ENCODE measurements at places on chromosomes 7 and 10.

GRCh38 chr10:49187950-49188761 lies at the start of gene TMEM273:
Gene TMEM273 (minus strand): TSS chr10:49188391. CDS start chr10:49188336, 55 bp downstream.
- DNase-seq = peak; percentile 22

GRCh38 chr7:70092314-70093204 lies 494.3 kb downstream of the AUTS2 start:
- DNase-seq = no peak

GRCh38 chr10:111077479-111077784 lies 603 bp downstream of the ADRA2A start:
- DNase-seq = no peak

DNA sequence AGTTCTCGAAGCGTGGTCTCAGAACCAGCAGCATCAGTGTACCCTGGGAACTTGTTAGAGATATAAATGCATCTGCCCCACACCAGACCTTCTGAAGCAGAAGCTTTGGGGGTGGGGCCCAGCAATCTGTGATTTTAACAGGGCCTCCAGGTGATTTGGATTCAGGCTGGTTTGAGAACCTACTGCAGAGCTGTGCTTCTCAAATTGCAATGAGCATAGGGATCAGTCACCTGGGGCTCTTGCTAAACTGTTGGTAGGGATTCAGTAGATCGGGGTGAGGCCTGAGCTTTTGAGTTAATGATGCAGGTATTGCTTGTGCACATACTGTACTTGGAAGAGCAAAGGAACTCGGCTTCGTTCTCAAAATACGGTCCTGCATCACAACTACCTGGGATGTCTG lies 243.6 kb upstream of the PODXL start:
- no peak for DNase-seq

- no peak for DNase-seq
Measured at GRCh38 chr7:72163271-72163670, 248.9 kb downstream of the CALN1 start.

- DNase-seq = no peak
Measured at GRCh38 chr10:132480356-132480755, 57.2 kb upstream of the INPP5A start.

- no peak for DNase-seq
Measured at GRCh38 chr7:99667179-99667578, 12.6 kb downstream of the CYP3A5 start.

GRCh38 chr10:12634621-12634931 lies 285.2 kb downstream of the CAMK1D start:
- DNase-seq = no peak

DNA sequence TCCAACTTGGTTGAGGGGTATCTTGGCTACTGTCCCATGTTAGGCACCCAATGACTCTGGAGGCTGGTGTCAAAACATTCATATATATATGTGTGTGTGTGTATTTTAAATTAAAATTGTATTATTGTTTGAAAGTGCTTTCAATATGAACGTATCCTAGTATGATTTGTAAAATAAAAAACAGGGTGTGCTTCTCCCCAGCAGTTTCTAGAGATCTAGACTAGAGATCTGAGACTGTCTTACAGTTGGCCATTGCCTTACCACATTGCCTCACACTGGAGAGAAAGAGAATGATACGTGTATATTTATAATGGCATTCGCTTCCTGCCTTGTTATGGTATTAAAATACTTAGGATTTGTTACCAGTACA lies 1.2 kb downstream of the BAG3 start:
- DNase-seq = no peak

DNA sequence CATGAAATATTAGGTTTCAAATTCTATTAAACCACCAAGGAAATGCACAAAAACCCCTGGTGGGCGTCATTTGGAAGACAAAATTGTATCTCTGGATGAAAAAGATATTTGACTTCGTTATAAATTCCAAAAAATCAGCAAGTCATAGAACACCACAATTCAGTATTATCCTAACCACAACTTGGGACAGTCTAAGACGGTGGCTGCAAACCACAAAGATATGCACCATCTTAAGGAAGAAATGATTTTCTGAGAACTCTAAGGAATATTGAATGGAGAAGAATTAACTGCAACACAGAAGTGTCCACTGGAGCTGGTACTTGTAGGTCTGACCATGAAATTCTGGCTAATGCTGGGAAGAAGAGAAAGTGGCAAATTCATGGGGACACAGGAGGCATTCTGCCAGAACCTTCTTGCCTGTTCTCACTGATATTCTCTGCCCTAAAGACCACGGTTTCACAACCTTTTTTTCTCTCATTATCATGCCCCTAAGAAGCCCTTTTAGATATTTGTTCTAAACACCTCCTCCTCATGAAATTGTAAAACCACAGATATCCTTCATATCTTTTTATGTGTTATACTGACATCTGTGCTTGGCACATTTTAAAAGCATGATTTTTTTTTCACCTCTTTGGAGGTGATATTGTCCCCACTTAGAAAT lies 92.9 kb downstream of the SFMBT2 start:
- DNase-seq = no peak

DNA sequence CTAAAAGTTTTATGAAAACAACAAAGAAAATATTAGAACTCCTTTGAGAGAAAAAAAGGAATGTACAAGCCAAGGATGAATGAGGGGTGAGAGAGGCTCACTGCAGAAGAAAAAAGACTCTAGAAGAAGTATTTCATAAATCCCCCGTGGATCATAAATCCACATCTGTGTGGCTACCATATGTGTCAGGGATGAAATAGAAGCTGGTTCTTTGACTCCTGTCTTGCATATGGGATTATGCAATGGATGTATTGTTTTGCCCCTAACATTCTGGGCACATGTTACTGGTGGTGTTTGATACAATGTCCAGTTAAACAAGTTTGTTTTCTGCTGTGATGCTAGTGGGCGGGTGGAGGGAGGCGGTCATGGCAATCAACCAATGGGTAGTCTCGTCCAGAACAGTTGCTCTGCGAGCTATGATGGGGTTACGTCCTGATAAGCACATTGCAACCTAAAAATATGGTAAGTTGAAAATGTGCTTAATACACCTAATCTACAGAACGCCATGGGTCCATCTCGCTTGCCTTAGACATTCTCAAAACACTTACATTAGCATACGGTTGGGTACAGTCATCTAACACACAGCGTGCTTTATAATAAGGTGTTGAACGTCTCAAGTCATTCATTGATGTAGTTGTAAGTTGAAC lies 34.1 kb upstream of the PITRM1 start:
- no peak for DNase-seq

DNA sequence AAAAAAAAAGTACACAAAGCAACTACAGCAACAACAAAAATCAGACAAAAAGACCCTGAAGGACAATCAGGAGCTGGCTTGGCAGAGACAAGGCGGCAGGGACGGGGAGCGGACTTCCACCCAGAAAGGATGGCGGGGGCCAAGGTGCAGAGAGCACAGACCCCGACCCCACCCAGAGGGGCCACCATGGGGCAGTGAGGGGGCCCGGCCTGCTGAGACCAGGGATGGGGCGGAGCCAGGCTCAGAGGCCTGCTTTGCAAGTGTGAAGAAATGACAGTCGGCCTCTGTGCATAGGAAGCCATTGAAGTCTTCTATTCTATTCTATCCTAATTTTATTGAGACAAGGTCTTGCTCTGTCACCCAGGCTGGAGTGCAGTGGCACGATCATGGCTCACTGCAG lies 82.0 kb downstream of the ELFN1 start:
- no peak for DNase-seq

GRCh38 chr10:58175990-58176900 lies 91.4 kb downstream of the IPMK start:
- no peak for DNase-seq

DNA sequence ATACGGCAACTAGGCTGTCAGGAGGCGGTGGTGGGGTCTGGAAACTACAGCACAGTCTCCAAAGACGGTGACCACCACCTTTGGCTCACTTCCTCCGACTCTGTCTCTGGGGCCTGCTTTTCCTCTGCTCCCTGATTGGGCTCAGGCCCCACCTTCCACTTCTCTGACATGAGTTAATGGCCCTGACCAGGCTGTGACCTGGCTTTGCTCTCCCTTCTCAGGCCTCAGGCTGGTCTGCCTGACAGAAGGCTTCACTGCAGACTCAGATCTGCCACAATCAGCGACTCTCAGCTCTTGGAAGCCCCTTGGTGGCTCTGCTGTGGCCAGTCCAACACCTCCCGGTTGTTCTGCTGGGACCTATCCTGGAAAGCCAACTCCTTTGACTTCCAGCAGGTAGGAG lies 7.7 kb downstream of the STYXL1 start:
- no peak for DNase-seq

- DNase-seq = no peak
Measured at GRCh38 chr7:84013616-84014240, 180.9 kb downstream of the SEMA3A start.

DNA sequence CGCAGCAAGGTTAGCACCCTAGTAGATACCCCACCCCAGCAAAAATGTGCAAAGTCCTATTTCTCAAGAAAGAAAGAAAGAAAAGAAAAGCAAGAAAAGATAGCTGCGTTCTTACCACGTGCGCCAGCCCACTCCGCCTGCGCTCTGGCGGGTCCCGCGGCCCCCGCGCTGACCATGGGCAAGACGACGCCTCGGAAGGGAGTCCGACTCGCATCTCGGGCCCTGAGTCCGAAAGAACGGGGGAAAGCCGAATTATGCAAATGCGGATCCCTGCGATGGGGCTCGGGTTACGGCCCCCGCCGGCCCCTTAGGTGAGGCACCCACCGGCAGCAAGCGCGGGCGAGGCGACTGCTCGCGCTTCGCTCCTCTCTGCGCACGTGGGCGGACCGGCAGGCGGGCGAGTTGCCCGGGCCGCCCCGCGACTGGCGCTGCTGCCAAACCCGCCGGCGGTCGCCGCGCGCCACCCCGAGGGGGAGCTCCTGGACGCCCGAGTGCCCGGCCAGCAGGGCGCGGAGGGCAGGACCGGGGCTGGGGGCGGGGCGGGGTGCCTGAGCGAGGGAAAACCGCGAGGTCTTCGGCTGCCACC lies 2.4 kb upstream of the EGR2 start:
- DNase-seq = peak; percentile 69

DNA sequence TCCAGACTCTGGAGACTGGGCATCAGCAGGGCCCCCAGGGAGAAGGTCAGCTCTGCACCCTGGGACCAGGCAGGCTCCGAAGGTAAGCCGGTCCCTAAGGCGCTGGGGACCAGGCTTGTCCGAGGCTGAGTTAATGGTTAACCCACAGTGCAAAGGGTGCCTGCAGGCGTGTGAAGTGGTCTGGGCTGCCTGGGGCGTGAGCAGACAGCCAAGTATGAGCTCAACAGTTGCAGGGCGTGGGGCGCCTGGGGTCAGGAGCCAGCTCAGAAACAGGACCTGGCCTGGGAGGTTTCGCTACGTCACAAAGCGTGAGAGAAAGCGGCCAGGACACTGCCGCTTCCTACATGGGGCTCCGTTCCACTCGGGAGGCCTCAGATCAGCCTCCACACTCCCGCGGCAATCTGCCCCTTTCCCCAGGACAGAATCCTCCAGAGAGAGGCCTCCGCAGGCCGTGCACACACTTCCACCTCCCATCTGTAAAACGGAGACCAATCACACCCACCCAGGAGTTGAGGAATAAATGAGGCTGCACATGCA lies 16.0 kb downstream of the PDGFA start:
- no peak for DNase-seq

GRCh38 chr7:32670110-32671025 lies 175.1 kb downstream of the AVL9 start:
- DNase-seq = no peak

GRCh38 chr10:109780997-109781396 lies 142.3 kb downstream of the XPNPEP1 start:
- no peak for DNase-seq

DNA sequence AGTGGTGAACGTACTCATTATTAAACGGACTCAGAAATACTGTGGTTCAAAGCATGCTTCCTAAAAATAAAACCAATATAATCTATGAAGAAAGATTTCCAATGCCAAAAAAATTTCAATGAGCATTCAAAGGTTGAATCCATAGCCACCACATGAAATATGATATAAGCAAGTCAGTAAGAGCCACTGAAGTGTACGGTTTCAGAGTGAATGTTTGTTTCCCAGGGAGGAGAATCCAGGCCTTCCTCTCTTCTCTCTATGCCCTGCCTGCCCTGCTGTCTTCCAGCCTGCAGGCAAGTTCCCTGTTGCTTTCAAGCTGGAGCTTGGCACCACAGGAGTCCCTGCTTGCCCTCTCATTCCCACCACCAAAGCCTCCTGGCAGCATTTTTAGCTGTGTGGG lies 1171.6 kb upstream of the C7orf33 start:
- no peak for DNase-seq

DNA sequence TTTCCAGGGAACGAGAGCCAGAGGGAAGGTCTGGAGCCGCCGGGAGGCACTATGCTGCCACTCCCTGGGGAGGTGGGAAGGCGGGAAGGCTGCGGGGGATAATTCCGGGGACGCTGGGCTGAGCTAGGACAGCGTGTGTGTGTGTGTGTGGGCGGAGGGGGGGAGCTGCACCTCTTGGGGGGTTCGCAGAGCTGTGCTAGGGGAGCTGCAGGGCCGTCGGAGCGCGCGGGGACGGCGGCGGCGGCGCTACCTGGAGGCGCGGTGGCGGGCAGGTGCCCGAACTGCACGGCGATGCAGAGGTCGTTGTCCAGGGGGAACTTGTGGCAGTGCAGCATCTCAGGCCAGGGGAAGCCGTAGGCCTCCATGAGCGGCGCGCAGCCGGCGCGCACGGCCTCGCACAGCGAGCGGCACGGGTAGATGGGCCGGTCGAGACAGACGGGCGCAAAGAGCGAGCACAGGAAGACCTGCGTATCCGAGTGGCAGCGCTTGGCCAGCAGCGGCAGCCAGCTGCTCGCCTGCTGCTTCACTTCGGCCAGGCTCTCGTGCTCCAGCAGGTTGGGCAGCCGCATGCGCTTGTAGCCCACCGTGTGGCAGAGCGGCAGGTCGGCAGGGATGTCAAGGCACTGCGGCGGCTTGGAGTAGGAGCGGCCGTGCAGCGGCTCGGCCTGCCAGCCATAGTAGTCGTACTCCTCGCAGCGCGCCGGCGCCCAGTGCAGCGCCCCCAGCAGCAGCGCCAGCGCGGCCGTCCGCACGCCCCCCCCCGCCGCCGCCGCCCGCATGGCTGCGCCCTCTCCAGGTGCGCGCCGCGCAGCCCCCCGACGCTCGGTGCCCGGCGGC lies 526 bp downstream of the SFRP5 start:
- no peak for DNase-seq

- DNase-seq = no peak
Measured at GRCh38 chr10:113052076-113052830, 102.2 kb downstream of the TCF7L2 start.

- no peak for DNase-seq
Measured at GRCh38 chr7:12518920-12519681, 51.4 kb upstream of the SCIN start.

GRCh38 chr10:132196178-132197113 lies 9.7 kb downstream of the DPYSL4 start:
- DNase-seq = no peak

DNA sequence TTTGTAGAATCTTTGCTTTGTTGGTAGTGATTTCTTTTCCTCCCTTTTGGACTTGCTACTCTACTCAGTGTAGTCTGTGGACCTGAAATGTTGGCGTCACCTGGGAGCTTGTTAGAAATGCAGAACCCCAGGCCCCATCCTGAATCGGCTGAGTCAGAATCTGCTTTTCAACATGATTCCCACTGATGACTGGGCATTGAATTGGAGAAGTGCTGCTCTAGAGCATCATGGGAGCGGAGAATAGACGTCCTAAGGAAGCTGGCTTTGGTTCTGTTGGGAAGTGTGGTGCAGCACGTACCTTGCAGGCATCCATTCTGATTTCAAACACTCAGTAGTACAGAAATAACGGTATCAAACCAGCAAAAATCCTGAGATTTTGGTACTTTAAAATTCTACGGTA lies 54.7 kb downstream of the RBM33 start:
- DNase-seq = no peak

- DNase-seq = no peak
Measured at GRCh38 chr7:127582361-127582760, 3.0 kb downstream of the GCC1 start.
